ENCODE measurements at places on chromosomes 13 and 19.
A peak's percentile ranks its signal among the peaks of the same experiment; 100 is the strongest.

GRCh38 chr13:46605825-46606554 is 53.0 kb downstream of the LRCH1 start:
- DNase-seq = no peak

DNA sequence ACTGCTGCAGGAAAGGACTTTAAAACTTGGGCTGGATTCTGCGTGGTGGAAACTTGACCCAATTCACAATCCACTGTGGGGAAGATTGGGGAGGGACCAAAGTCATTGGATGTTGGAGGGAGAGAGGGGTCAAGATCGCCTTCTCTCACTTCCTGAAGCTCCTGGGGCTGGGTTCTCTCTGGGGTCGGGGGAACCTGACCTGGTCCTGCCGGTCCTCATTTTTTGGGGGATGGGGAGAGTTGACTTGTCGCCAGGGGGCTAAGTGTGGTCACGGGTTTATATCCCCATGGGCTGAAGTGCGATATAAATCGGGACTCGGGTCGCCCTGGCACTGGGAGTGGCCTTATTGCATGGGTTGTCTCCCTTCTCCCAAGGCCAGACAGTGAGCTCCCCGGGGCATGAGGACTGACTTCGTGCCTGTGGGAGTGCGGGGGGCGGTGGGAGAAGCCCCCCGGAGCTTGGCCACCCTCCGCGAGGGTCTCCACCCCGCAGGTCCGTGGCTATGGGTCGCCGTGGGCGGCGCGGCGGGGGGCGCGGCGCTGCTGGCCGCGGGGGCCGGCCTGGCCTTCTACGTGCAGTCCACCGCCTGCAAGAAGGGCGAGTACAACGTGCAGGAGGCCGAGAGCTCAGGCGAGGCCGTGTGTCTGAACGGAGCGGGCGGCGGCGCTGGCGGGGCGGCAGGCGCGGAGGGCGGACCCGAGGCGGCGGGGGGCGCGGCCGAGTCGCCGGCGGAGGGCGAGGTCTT is 6.3 kb downstream of the ICAM5 start:
- DNase-seq = no peak

DNA sequence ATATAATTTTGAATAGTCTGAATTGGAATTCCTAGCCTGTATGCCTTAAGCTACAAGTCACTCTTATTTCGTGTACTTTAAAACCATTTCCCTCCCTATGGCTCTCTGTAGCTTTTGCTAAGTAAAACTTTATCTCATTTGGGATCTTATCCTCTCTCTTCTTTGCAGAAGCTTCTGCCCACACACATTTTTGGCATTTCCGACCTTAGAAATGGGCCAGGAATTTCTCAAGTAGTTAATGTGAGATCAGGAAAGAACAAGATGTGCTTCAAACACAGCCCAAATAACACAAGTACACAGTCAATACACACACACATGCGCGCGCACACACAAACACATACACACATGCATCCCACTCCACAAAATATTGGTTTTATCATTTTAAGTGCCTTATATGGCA is 931.0 kb upstream of the MIR17HG start:
- no peak for DNase-seq

DNA sequence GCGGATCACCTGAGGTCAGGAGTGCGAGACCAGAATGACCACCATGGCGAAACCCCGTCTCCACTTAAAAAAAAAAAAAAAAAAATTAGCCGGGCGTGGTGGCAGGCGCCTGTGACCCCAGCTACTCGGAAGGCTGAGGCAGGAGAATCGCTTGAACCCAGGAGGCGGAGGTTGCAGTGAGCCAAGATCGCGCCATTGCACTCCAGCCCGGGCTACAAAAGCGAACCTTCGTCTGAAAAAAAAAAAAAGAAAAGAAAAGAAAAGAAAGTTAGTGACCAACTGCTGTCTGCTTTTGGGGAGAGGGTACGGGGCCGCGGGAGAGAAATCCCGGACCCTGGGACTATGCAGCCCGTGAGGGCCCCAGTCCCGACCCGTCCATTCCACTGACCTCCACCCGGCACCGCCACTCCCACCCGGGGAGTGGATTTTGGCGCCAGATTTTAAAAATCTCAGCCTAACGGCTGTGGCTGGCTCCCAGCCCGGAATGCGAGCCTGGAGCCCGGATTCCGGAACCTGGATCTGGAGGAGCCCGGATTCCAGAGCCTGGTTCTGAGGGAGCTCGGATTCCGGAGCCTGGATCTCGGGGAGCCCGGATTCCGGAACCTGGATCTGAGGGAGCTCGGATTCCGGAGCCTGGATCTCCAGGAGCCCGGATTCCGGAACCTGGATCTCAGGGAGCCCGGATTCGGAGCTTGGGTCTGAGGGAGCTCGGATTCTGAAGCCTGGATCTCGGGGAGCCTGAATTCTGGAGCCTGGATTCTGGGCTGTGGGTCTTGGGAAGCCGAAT is 6.1 kb upstream of the LMNB2 start:
- no peak for DNase-seq

DNA sequence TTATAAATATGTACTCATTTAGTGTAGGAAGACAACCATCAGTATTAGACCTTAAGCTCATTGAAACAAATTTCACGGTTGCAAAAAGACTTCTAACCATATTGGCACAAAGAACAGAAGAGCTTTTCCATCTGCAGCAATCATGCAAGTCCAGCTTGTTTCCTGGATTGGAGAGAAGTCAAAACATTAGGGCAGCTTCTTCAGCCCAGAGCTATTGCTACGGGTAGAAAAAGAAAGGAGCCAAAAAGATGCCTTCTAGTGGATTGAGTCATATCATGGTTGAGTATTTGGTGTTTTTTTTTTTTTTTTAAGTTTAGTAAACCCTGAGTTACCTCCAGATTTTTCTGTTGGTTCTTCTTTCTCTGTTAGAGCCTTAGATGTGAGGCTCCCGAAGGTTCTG is 99.8 kb downstream of the WDFY2 start:
- no peak for DNase-seq

DNA sequence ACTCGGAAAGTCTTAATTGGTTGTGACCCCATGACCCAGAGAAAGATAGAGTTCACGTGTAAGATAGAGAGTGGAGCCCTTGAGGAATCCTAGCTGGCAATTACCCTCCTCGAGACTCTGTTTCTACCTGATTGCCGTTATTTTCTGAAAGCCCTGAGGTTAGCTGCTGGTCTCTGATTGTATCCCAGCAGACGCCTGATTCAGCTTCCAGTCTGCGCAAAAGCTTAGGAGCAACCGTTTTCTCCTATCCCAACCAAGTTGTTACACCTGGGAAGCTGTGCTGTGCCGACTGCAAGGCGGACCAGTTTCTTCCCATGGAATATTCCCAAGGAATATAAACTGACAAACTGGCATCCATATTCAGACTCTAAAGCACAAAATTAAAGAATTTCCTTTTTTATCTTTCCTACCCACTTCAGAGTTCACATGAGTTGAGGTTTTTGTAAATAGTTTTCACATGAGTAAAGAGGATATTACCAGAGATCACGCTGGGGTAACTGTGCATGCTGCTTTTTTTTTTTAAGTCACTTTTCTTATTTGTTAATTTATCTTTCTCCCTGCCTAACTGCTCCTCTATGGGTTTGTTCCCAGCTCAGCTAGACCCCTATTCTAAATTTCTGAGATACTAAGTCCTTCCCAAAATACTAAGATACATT is 1.5 kb upstream of the TRPC4 start:
- peak; percentile 59 for DNase-seq

DNA sequence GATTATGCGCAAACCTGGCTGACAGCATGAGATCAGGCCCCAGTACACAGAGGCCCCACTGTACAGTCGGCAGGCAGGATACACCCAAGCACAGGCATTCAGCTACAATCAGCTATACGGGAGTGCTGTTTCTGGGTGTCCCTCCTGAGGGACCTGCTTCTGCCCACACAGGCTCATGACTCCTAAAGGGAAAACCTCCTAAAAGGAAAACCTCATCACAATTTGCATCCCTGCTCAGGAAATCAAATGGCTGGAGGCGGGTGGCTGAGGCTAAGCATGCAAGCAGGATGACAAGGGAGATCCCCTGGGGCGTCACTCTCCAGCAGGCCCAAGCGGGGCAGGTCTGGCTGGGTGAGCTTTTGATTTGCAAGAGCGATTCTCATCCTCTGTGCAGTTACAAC is 99.8 kb downstream of the CRYL1 start:
- no peak for DNase-seq

- no peak for DNase-seq
These were observed 12.9 kb upstream of the RFXAP start for GRCh38 chr13:36806102-36806501.

GRCh38 chr19:16841391-16841926 is 12.3 kb downstream of the SIN3B start:
- DNase-seq = no peak

GRCh38 chr19:36605877-36606478 is 865 bp downstream of the ZNF382 start:
- no peak for DNase-seq
